CD14-positive monocyte (primary cell): ENCODE measurements at places on chromosomes 13 and 19. TPM values are rescaled to one million over a fixed set of nuclear protein-coding genes. Genes with fewer than 3 reads are reported as not detected.

GRCh38 chr19:3573162-3573857, 566 bp downstream of the HMG20B start:
- H3K27me3 ChIP-seq = no peaks in the 10 kb centered on the region
- peak; percentile 31 for DNase-seq
- no peaks in the 10 kb centered on the region for H3K36me3 ChIP-seq
- H3K27ac ChIP-seq = peak overlapping the region; percentile 67
- H3K4me1 ChIP-seq = peaks cover 44% of the 10 kb centered on the region

DNA sequence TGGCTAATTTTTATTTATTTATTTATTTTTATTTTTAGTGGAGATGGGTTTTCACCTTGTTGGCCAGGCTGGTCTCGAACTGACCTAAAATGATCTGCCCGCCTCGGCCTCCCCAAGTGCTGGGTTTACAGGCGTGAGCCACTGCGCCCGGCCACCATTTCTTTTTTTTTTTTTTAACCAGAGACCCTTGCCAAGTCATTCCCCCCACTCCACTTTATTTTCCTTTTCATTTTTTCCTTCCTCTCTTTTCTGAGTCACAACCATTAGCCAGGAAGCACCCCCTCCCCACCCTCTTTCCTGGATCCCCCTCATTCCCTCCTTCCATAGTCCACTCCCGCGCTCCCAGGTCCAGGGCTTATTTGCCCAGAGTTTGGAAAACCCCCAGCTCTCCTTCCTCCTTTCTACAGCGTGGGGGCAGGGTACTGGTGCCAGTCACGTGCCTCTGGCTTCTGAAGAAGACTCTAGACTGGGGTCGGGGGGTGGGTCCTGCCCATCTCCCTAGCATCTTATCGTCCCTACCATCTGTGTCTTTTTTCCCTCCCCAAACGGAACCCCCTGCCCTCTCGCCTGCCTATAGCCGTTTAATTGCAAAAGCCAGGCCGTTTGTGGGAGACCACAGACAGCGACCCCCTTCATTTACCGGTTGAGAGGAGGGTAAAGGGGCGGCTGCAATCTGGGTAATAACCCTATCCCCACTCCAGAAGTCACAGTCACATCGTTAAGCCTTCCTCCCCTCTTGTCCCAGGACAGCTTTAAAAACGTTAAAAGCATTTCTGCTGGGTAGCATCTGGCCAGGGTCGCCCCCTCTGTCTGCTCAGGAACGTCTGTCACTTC, 1.1 kb upstream of the CALR start:
- H3K4me1 ChIP-seq = peaks cover 72% of the 10 kb centered on the region
- H3K27ac ChIP-seq = peak overlapping the region; percentile 98
- peaks cover 27% of the 10 kb centered on the region for H3K36me3 ChIP-seq
- no peaks in the 10 kb centered on the region for H3K27me3 ChIP-seq

DNA sequence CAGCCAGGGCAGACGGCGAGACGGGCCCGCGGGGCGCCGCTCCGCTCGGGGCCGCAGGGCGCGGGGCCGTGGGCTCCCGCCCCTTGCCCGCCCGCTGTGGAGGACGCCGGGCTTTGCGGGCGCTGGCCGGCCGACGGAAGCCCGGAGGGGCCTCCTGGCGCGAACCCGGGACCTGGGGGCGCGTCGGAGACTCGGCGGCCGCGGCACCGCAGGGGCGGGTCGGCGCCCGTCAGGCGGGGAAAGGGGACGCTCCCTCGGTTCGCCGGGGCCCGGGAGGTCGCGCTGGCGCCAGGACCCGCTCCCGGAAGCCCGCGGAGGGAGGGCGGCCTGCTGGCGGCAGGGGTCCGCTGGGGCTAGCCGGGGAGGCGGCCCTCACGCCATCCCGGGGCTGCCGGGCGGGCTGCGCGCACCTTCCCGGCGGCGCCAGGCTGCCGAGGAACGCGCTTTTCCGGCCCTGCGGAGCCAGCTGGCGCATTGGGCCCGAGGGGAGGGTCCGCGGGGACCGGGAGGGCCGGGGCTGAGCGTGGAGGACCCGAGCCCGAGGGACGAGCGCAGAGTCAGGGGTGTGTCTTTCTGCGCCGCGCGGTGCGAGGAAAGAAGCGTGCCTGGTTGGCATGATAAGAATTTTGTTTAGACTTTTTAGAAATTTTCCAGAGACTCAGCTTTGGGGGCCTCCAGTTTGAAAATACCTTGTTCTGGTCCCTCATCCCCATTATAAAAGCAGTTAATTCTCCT, 511 bp downstream of the GARRE1 start:
- H3K4me1 ChIP-seq = peaks cover 14% of the 10 kb centered on the region
- no peak overlapping the region for H3K27ac ChIP-seq
- peaks cover 21% of the 10 kb centered on the region for H3K27me3 ChIP-seq

GRCh38 chr13:80988391-80989151, 647.6 kb upstream of the SPRY2 start:
- H3K4me1 ChIP-seq = no peaks in the 10 kb centered on the region
- H3K27ac ChIP-seq = no peak overlapping the region
- DNase-seq = no peak
- no peak overlapping the region for H3K4me3 ChIP-seq
- H3K36me3 ChIP-seq = no peaks in the 10 kb centered on the region
- H3K27me3 ChIP-seq = no peaks in the 10 kb centered on the region

DNA sequence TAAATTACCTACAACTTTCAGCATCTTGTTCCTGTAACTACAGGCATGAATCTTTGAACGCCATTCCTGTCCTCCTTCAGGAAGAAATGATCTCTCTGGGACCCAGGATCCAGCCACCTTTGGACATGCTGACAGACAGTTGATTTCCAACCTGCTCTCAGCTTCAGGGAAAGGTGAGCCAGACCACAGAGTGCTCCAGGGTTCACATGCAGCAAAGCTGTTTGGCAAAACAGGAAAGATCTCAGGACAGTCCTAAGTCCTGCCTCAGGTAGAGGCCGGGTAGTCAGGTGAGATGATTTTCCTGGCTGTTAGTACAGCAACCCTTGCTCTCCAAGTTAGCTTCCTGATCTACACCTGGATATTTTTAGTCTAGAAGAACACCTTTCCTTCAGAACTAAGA, 9.1 kb downstream of the SLC15A1 start:
- H3K4me1 ChIP-seq = no peaks in the 10 kb centered on the region
- no peak for DNase-seq
- H3K4me3 ChIP-seq = no peak overlapping the region
- no peaks in the 10 kb centered on the region for H3K27me3 ChIP-seq

- H3K27me3 ChIP-seq = no peaks in the 10 kb centered on the region
- peak; percentile 1 for DNase-seq
- no peak overlapping the region for H3K27ac ChIP-seq
Observed at GRCh38 chr13:43484432-43485225, 302.1 kb downstream of the ENOX1 start.

GRCh38 chr13:64314331-64314730, 2898.7 kb upstream of the PCDH20 start:
- H3K4me1 ChIP-seq = no peaks in the 10 kb centered on the region
- no peak overlapping the region for H3K27ac ChIP-seq
- no peaks in the 10 kb centered on the region for H3K27me3 ChIP-seq
- no peak overlapping the region for H3K4me3 ChIP-seq

DNA sequence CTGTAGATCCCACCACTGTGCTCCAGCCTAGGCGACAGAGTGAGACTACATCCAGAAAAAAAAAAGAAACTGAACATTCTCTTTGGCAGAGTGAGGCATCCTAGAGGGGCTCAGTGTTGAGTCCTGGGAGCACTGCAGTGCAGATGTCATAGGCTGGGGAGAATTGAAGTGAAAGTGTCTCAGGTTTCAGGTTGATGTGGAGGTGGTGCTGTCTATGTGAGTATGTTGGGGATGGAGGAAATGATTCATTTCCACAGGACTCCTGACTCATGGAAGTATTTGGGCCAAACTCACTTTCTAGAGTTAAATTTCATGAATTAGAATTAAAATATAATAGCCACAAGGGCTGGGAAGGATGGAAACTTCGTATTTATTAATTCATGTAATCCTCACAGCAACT, 134.4 kb upstream of the TSC22D1 start:
- no peaks in the 10 kb centered on the region for H3K36me3 ChIP-seq
- H3K4me3 ChIP-seq = no peak overlapping the region
- DNase-seq = no peak
- H3K27ac ChIP-seq = no peak overlapping the region

- H3K4me1 ChIP-seq = no peaks in the 10 kb centered on the region
- no peaks in the 10 kb centered on the region for H3K36me3 ChIP-seq
- H3K27ac ChIP-seq = no peak overlapping the region
- no peak overlapping the region for H3K4me3 ChIP-seq
- no peaks in the 10 kb centered on the region for H3K27me3 ChIP-seq
- DNase-seq = no peak
Observed at GRCh38 chr13:61728471-61728870, 312.8 kb upstream of the PCDH20 start.

DNA sequence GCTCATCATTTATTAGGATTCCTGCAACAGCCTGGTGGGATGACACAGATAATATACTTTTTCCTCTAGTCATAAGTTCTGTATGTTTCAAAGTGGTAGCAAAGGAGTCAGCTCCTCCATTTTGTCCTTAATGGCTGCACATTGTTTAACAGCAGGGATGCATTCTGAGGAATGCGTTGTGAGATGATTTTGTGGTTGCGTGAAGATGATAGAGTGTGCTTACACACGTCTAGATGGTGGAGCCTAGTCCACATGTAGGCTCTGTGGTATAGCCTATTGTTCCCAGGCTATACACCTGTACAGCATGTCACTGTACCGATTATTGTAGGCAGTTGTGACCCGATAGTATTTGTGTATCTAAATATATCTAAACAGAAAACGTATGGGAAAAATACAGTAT, 4.6 kb downstream of the SMARCA4 start:
- H3K27ac ChIP-seq = no peak overlapping the region
- H3K27me3 ChIP-seq = no peaks in the 10 kb centered on the region

GRCh38 chr13:41306271-41307145, 4.6 kb upstream of the NAA16 start:
- H3K4me3 ChIP-seq = no peak overlapping the region
- H3K36me3 ChIP-seq = no peaks in the 10 kb centered on the region
- H3K27me3 ChIP-seq = no peaks in the 10 kb centered on the region
- peaks cover 4% of the 10 kb centered on the region for H3K4me1 ChIP-seq
- no peak for DNase-seq
- no peak overlapping the region for H3K27ac ChIP-seq

The ZNF835 gene
- 0.07 and 0.18 TPM in 2 replicates for polyA plus RNA-seq

The ZNF440 gene
- polyA plus RNA-seq = 1.5 and 4.1 TPM in 2 replicates

The MEIOSIN gene
- not detected for polyA plus RNA-seq

The ZNF155 gene
- 1.2 TPM for polyA plus RNA-seq

The ZNF234 gene
- polyA plus RNA-seq = 1.0 and 2.3 TPM in 2 replicates
